ENCODE measurements at places on chromosomes 6 and 20.

DNA sequence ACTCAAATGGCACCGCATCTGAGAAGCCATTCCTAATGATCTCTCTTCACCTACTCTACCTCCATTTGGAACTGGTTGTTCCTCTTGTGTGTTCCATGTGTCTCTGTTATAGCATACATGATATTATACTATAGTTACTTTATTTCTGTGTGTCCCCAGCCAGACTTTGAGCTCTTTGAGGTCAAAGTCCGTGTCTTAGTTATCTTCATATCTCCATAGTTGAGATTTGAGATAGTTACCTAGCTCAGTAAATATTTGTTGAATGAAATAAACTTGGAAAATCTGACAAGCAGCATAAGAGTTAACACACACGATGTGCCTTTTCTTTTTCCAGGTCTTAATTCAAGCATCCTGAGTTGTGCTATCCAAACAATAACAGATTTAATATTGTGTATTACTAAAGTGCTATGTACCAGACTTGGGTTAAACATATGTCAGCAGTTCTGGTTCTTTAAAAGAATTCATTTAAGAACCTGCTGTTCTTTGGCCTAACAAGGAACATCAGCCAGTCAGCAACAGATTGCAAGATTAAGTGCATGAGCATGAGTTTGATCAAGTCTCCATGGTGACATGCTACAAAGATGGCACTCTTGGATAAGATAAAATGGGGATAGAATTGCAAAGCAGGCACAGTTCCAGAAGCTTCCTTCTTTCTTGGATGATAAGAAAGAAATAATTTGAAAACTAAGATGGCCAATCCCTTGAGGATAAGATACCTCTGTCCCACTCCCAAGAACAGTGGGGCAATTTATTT, 8.7 kb upstream of the TNFRSF21 start:
- DNase-seq: no peak

GRCh38 chr6:110574817-110575216, 98.4 kb upstream of the SLC22A16 start:
- DNase-seq: no peak

GRCh38 chr6:140872885-140873284, 1259.8 kb upstream of the GJE1 start:
- no peak for DNase-seq

DNA sequence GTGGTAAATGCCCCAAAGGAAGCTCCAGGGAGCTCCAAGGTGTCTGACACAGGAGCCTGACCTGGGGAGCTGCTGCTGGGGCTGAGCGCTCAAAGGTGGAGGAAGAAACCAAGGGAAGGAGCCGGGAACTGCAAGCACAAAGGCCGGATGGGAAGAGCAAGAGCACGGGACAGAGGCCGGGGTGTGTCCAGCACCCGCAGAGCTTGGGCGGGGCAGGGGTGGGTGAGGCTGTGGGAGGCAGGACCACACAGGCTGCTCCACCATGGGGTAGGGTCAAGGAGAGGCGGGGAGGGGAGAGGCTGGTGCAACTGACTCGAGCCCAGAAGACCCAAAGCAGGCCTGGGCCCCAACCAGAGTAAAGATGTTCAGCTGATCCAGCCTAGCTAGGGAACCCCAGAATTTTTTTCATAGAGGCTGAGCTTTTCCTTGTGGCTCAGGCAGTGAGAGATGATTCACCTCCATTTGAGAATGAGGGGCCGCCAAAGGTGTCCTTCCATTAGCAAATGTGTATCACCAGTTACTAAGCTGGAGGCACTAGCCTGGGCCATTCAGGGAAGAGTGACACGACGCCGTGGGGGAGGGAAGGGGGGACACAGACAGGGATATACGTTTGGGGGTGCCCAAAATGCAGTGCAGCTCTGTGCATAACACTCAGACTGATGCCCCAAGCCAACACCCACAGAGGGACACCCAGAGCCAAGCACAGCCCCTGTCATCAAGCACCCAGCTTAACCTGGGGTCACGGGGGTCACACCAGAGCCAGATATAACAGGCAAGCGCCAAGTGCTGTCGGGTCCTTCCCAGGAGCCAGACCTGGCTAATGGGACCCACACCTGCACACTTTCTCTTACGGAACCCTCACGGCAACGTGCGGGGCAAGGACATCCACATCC, 21.3 kb upstream of the TLDC2 start:
- no peak for DNase-seq

DNA sequence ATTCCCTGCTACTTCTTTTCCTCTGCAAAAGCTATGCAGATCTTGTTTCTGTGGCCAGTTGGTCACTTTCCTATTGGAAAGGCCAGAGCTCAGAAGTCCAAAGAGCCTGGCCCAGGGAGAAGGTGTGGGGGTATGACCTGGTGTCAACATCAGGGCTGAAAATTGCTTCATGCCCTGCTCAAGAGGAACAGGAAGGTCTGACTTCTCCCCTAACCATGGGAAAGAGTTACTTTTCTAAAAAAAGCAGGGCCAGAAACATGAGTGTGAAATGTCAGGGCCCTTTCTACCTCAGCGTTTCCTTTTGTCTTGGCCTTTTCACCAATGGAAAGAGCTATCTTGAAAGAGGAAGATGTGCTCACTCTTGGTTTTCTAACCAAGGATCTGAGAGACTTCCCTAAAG, 117.4 kb downstream of the MAFB start:
- DNase-seq: peak; percentile 67

DNA sequence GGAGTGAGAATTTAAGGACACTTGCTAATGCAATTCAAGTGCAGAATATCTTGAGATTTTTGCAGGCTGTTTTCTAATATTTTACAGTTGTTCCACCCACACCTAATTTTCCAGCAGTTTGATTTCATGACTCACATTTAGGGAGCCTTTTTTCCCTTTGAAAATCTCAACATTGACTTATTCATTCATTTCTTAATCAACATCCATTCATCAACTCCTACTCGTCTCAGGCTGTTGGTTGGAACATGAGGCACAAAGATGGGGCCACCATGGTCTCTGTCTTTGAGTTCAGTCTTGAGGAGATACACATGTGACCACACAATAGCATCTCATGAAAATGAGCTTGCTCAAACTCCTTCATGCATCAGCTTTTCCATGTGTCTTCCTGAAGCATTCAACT, 135.6 kb downstream of the UNC5CL start:
- no peak for DNase-seq

DNA sequence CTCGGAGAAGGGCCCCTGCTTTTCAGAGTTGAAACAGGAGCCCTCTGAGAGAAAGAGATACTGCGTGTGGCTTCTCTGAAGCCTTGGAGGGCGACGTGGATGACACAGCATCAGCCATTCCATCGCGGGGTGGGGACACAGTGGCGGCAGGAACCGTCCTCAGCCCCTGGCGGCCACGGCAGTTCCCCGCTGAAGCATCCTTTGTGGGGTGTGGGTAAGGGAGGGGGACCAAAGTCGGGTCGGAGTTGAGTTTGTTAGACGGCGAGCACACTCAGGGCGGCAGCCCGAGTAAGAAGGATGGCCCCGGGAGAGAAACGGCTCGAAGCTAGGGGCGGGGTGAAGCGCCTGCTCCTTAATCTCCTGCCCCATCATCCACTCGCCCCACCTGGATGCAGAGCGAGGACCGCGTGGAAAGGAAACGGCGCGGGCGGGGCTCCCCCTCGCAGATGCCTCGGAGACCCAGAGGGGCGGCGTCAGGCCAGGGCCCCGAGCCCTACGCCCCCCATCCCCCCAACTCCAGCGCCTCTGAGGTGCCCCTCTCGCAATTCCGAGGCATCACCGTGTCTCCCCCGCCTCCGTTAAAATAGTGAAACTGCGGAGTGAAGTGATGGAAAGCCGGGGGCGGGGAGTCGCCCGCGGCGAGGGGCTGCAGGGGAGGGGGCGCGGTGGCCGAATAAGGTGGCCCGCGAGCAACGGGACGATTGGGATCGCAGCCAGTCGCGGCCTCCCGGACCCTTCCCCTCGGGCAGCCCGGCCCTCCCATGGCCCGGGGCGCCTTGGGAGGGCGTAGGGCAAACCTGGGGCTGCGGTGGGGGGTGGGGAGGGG, 796 bp upstream of the RREB1 start:
- DNase-seq: peak; percentile 62

GRCh38 chr6:126372626-126373025, 32.7 kb downstream of the CENPW start:
- DNase-seq: no peak

DNA sequence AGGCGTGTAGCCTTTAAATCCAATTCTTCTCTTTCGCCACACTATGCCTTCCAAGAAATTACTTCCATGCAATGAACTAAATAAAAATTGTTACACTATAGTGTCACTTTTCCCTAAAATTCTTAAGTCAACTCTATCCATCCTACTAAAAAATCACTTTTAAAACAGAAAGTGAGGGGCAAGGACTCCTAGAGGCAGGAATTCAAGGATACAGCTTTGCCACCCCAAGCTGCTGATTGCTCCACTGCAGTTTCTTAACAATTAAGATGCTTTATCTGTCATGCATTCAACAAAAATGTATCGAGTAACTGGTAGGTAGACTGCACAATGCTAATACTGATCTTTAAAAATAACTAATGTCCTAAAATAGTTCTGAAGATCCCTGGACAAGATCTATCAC, 4.3 kb downstream of the MCM9 start:
- DNase-seq: no peak

- DNase-seq: no peak
Observed at GRCh38 chr6:43877463-43878126, 107.6 kb downstream of the VEGFA start.

DNA sequence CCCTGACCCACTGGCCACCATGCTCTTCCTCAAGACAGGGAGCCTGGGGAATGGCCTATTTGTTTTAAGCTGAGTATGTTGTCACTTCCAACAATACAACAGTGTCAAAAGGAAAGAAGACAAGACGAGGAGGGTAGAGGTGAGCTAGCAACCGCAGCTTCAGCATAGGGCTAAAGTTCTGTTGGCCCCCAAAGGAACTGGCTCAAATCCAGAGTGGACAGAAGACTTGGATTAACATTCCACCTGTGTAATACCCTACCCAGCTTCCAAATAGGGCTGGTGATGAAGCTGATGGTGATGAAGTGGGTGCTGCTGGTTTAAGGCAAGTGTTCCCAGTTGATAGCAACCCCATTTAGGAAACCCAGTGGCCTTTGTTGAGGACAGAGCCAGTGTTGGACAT, 31.7 kb upstream of the KCNK5 start:
- no peak for DNase-seq

- peak; percentile 82 for DNase-seq
Observed at GRCh38 chr20:19943061-19943521, 74.1 kb upstream of the NAA20 start.

DNA sequence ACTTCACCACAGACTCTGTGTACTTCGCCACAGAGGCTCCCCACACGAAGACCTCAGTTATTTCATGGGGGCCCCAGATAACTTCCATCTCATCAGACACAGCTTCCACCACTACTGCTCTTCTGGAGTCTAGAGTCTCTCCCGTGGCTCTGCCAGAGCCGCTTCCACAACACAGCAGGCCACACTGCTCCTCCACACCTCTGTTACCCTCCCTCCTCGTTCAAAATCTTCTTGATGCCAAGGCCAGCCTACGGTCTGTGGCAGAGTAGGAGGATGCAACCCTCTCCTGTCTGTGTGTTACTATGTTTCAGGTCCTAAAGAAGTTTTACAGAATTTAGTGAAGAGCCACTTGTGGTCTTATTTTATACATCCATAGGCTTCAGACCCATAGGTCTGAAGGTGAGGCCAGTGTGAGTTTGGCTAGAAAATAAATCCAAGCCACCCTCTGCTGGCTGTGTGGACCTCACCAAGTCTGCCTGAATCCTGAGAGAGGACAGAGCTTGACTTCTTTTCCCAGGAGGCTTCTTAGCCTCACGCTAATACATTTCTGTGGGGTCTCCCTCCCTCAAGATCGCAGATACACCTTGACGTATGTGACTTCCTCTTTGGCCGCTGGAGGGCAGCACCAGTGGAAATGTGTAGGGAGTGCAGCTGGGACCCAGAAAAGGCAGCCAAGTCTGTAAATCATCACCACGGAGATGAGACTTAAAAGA, 197.7 kb downstream of the FAXC start:
- peak; percentile 49 for DNase-seq

DNA sequence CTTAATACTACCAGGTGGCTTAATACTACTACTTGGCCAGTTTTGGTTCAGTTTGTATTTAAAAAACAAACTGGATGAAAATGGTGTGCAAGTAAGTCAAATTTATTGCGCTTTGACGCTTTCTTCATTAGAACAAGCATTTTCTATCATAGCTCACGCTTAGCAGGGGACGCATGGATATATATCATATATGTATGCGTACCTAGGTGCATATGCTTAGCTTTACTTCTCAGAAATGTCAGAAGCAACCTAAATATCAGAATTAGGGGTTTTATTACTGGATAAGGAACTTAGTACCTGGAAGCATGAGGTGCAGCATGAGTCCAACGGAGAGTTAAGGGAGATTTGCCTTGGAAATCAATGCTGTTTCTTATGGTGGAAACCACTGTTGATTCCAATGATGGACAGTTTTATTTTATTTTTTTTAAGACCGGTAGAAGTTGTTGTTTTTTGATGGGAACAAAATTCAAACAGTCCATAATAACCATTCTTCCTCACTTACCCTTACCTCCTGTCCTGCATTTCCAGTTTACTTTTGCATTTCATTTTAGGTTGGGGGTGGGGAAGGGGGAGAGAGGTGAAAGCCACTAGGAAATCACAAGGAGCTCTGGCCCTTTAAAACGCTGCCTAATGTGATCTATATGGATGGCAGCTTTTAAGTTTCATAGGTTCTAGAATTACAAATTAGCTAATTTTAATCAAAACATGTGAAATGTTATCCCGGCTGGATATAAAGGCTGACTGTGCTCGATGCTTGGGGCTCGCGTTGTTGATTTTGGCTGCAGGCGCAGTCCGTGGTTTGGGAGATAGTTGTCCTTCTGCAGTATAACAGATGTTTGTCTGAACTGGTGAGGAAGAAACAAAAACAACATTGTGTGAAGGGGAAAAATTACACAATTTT, 2.1 kb downstream of the SOBP start:
- no peak for DNase-seq

GRCh38 chr20:10463622-10464021, 28.5 kb downstream of the SLX4IP start:
- no peak for DNase-seq

DNA sequence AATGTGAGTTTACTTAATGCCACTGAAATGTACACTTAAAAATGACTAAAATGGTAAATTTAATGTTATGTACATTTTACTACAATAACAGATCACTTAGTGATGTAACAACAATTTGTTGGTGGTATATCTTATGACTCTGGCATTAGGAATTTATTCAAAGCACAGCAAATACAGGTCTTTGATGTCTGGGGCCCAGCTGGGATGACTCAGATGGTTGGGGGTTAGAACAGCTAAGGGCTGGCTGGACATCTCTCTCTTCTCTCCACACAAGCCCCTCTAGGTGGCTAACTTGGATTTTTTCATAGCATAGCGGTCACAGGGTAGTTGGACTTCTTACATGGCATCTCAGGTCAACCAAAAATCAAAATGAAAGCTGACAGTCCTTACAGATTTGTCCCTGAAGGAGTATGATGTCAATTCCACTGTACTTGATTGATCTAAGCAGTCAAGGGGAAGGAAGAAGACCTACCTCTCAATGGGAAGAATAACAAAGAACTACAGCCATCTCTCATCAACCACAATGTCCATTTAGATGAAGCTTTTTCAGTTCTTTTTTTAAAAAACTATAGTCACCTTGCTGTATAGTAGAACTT, 37.5 kb upstream of the LCA5 start:
- DNase-seq: no peak

All from NB4 (cell line).